ENCODE measurements at places on chromosomes 4 and X. TPM values are rescaled to one million over a fixed set of nuclear protein-coding genes. Genes with fewer than 3 reads are reported as not detected.

- no peak overlapping the region for H3K4me3 ChIP-seq
- peaks cover 6% of the 10 kb centered on the region for H3K4me1 ChIP-seq
- DNase-seq, result peak; percentile 61
- no peaks in the 10 kb centered on the region for H3K27me3 ChIP-seq
- peaks cover 77% of the 10 kb centered on the region for H3K36me3 ChIP-seq
Measured at GRCh38 chr4:4271912-4272311, 18.0 kb downstream of the LYAR start.

DNA sequence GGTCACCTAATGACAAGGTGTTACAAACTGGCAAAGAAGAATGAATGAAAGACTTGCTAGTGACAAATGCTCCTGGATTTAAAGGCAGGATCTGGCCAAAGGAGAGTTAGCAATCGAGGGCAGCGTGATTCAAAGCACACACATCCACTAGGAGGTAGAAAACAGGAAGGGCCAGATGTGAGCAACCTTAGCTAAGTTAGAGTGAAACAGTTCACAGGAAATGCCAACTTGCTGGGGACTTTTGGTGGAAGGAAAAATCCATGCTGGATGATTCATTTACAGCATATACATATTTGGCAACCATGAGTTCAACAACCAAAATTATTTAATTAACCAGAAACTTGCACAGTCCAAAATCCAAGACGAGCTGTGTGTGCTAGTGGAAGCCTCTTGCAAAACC is 276.9 kb downstream of the PTTG2 start:
- no peak for DNase-seq
- H3K4me3 ChIP-seq, result no peak overlapping the region
- no peaks in the 10 kb centered on the region for H3K36me3 ChIP-seq
- no peaks in the 10 kb centered on the region for H3K27me3 ChIP-seq

GRCh38 chr4:57443787-57444186 is 333.6 kb upstream of the IGFBP7 start:
- no peaks in the 10 kb centered on the region for H3K4me1 ChIP-seq
- DNase-seq, result no peak
- no peaks in the 10 kb centered on the region for H3K36me3 ChIP-seq
- H3K27ac ChIP-seq, result no peak overlapping the region
- H3K4me3 ChIP-seq, result no peak overlapping the region

DNA sequence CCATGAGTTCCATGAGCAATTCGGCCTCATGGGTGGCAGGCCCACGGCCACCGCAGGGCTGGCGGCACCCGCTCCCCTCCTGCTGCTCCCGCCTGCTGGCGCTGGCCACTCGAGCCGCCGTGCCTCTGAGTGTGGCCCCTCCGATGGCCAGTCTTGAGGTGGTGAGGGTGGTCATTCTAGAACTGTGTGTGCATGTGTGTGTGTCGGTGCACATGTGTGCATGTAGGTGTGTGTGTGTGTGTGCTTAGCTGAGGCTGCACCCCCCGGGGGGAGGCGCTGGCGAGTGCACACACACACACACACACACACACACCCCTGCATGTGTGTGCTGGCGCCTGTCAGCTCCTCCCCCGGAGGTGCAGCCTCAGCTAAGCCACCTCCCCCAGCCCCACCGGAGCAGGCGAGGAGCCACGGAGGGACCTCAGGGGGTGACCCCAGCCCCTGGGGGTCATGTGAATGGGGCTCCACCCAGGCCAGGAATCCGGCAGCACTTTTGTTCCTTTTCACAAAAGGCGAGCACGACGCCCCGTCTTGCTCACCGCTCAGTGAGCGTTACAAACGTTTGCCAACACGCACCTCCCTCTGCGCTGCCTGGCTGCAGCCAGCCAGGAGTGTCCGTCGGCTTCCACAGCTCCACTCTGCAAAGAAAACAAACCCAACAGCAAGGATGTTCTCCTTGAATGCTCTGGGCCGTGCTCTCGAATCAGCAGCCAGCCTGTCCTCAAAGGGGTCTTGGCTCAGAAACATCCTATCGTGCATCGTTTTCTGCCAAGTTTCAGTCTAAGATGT is 29.9 kb downstream of the FGFRL1 start:
- H3K27ac ChIP-seq, result no peak overlapping the region
- DNase-seq, result peak; percentile 65
- H3K36me3 ChIP-seq, result no peaks in the 10 kb centered on the region
- peaks cover 22% of the 10 kb centered on the region for H3K4me1 ChIP-seq
- H3K27me3 ChIP-seq, result no peaks in the 10 kb centered on the region

DNA sequence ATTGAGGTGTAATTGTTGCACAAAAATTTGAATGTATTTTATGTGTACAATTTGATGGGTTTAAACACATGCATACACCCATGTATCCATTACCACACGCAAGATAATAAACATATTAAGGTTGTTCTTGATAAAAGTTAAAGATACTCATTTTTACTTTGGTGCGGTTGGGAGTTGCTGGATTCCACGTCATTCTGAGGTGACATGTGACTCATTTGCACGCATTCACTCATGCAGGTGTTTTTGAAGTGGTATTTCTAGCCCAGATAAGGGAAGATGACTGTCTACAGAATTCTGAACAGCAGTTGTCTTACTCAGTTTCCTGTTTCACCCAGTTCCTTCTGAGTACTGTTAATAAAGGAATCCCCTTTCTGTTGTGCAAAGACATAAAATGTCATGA is 142.0 kb downstream of the RTL3 start:
- H3K4me1 ChIP-seq, result no peaks in the 10 kb centered on the region
- H3K36me3 ChIP-seq, result no peaks in the 10 kb centered on the region
- H3K27ac ChIP-seq, result no peak overlapping the region
- no peaks in the 10 kb centered on the region for H3K27me3 ChIP-seq
- no peak overlapping the region for H3K4me3 ChIP-seq

DNA sequence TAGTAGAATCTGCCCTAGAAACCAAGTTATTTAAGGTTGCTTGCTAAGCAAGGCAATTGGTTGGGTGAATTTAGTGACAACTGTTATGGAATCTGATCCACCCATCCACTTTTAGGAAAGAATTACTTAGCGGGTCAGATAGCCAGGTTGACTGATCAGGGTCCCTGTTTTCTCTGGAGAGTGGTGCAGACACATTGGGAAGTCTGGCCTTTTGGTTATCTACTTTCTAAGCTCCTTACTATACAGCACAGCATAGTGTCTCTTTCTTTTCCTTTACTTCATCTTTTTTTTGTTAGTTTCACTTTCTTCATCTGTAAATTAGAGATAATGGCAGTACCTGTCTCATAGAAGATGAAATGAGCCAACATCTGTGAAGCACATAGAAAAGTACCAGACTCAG is 7.4 kb downstream of the HERC3 start:
- H3K27me3 ChIP-seq, result no peaks in the 10 kb centered on the region
- no peaks in the 10 kb centered on the region for H3K36me3 ChIP-seq
- H3K4me3 ChIP-seq, result no peak overlapping the region
- peaks cover 41% of the 10 kb centered on the region for H3K4me1 ChIP-seq
- peak overlapping the region; percentile 59 for H3K27ac ChIP-seq
- DNase-seq, result no peak

GRCh38 chr4:142776026-142776425 is 70.1 kb downstream of the INPP4B start:
- H3K27me3 ChIP-seq, result no peaks in the 10 kb centered on the region
- no peak for DNase-seq
- H3K27ac ChIP-seq, result no peak overlapping the region
- H3K4me1 ChIP-seq, result no peaks in the 10 kb centered on the region
- no peaks in the 10 kb centered on the region for H3K36me3 ChIP-seq
- no peak overlapping the region for H3K4me3 ChIP-seq

DNA sequence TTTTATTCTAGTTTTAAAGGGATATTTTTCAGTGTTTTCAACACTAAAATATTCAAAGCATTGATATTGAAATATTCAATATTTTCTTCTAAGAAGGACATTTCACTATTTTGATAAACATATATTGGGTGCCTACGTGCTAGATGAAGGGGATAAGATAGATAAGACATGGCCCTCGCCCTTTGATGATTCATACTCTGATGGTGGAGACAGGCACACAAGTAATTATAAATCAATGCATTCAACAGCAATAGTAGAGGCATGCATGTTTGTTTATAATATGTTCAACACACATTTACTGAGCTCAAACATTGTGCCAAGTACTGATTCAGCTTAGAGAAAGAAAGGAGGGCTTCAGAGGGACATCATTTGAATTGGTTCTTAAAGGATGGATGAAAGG is 22.7 kb downstream of the TMEM47 start:
- no peak for DNase-seq
- H3K36me3 ChIP-seq, result no peaks in the 10 kb centered on the region
- no peaks in the 10 kb centered on the region for H3K27me3 ChIP-seq
- no peaks in the 10 kb centered on the region for H3K4me1 ChIP-seq

DNA sequence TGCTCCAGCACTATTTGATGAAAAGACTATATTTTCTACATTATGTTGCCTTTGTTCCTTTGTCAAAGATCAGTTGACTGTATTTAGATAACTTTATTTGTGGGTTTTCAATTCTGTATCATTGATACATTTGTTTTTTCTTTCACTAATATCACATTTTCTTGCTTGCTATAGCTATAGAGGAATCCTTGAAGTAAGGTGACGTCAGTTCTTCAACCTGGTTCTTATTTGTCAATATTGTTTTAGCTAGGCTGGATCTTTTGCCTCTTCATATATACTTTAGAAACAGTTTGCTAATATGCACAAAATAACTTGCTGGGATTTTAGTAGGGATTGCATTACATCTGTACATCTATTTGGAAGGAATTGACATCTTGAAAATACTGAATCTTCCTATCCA is 21.0 kb downstream of the TECRL start:
- no peak overlapping the region for H3K4me3 ChIP-seq
- no peaks in the 10 kb centered on the region for H3K27me3 ChIP-seq
- DNase-seq, result no peak
- H3K27ac ChIP-seq, result no peak overlapping the region
- H3K4me1 ChIP-seq, result no peaks in the 10 kb centered on the region

GRCh38 chrX:56574861-56575260 is 11.4 kb downstream of the UBQLN2 start:
- H3K4me1 ChIP-seq, result no peaks in the 10 kb centered on the region
- no peak overlapping the region for H3K27ac ChIP-seq
- H3K4me3 ChIP-seq, result no peak overlapping the region
- DNase-seq, result no peak
- H3K36me3 ChIP-seq, result peaks cover 4% of the 10 kb centered on the region

- no peak for DNase-seq
- no peak overlapping the region for H3K27ac ChIP-seq
- no peaks in the 10 kb centered on the region for H3K36me3 ChIP-seq
Measured at GRCh38 chr4:135269125-135269890, 1067.7 kb upstream of the PABPC4L start.

GRCh38 chrX:154019633-154020528 is at the start of gene IRAK1:
IRAK1 (minus strand) TSS chrX:154019902; CDS start chrX:154019812, 90 bp downstream.
- H3K4me1 ChIP-seq, result no peaks in the 10 kb centered on the region
- H3K27ac ChIP-seq, result peak within 1 kb of the TSS; percentile 86

GRCh38 chr4:75844151-75844662 is 58.0 kb downstream of the PPEF2 start:
- peaks cover 8% of the 10 kb centered on the region for H3K4me1 ChIP-seq
- H3K4me3 ChIP-seq, result no peak overlapping the region
- no peaks in the 10 kb centered on the region for H3K36me3 ChIP-seq
- no peaks in the 10 kb centered on the region for H3K27me3 ChIP-seq
- peak overlapping the region; percentile 53 for H3K27ac ChIP-seq

- peak within 1 kb of the TSS; percentile 64 for H3K4me3 ChIP-seq
- H3K36me3 ChIP-seq, result no peaks in the 10 kb centered on the region
- peaks cover 25% of the 10 kb centered on the region for H3K4me1 ChIP-seq
- DNase-seq, result peak; percentile 90
- H3K27me3 ChIP-seq, result no peaks in the 10 kb centered on the region
Measured at GRCh38 chrX:71283403-71284143, at the start of gene NONO. NONO (plus strand) TSS chrX:71283635; CDS start chrX:71290638, 7,003 bp downstream.

DNA sequence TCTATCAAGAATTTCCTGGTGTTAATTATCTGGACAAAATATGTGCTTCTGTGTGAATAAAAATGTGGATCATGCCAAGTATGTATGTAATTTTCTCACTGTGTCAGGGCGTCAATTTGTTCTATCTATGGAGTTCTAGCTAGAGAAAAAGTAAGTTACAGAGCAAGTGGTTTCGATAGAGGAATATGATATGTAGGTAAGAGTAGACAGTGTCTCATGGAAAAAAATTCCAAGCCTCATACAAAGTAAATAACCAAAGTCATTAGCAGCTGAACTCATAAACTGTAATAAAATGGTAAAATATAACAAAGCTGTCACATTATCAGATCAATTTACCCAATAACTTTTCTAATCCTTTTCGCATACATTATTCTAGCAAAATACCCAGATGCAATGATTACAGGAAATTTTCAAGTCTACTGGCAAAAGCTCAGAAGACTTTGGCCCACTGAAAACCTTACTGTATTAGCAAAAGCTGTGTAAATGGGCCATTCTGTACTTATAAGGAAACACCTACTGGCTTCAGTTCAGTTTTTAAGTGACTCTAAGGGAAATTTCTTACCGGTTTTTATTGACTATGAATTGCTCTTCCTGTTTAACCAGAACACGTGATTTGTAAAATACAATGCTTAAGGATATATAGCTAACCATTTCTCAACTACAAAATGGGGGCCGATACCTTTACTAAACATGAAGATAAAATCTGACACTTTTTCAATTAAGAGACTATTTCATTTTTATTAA is 121.0 kb upstream of the ARSJ start:
- H3K27ac ChIP-seq, result no peak overlapping the region
- DNase-seq, result no peak
- H3K4me1 ChIP-seq, result no peaks in the 10 kb centered on the region
- H3K27me3 ChIP-seq, result no peaks in the 10 kb centered on the region

DNA sequence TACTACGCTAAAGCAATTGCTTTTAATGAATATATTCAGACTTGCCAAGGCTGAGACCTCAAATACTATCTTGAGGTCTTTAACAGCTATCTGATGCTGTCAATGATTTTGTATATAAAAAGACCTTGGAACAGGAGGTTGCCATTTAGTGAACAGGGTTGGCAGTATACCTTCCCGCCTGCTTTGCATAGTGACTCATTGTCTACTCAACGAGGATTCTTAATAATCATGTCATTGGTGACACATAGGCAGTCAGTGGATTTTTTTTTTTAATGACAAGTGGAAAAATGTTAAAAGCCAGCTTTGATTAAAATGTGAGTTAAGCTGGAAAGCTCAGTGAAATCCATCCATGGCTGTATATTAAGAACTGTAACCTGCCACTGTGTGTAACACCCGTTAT is 164.0 kb downstream of the ASMT start:
- H3K36me3 ChIP-seq, result no peaks in the 10 kb centered on the region
- H3K27ac ChIP-seq, result no peak overlapping the region
- no peak for DNase-seq

- H3K4me1 ChIP-seq, result no peaks in the 10 kb centered on the region
- no peak overlapping the region for H3K4me3 ChIP-seq
- no peaks in the 10 kb centered on the region for H3K27me3 ChIP-seq
- no peak for DNase-seq
Measured at GRCh38 chrX:135543172-135543571, 22.7 kb downstream of the INTS6L start.

- DNase-seq, result no peak
- H3K27ac ChIP-seq, result no peak overlapping the region
- H3K36me3 ChIP-seq, result no peaks in the 10 kb centered on the region
- H3K4me3 ChIP-seq, result no peak overlapping the region
Measured at GRCh38 chrX:105658136-105658535, 164.2 kb upstream of the NRK start.

SRPK3 gene
- total RNA-seq, result 0.55 TPM

ARHGEF6 gene
- total RNA-seq, result 18.0 TPM

NUP62CL gene
- total RNA-seq, result 2.3 TPM

NAP1L3 gene
- total RNA-seq, result 3.2 TPM

NSG1 gene
- 0.86 TPM for total RNA-seq

POLN gene
- 3.6 TPM for total RNA-seq

CSN1S1 gene
- not detected for total RNA-seq

SYP gene
- 2.1 TPM for total RNA-seq

P2RY10 gene
- total RNA-seq, result 1.4 TPM

CFAP299 gene
- not detected for total RNA-seq
